ENCODE measurements at places on chromosomes 7 and 10.

DNA sequence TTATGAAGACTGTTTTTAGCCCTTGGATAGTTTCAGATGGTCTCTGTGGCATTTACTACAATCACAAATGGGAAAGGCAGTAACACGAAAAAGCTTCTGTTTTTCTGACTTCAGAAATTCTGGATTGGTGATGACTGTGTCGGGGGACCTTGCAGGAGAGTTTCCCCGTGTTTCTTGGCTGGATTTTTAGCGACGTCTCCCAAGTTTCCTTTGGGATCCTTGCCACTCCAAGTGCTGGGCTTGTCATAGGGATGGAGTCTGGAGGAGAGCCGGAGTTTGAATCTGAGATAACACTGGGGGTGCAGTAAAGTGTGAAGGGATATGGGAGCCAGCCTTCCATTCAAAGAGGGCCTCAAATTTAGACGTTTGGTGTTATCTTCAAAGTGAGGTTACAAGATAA lies 179.0 kb downstream of the SNX10 start:
- DNase-seq = no peak

DNA sequence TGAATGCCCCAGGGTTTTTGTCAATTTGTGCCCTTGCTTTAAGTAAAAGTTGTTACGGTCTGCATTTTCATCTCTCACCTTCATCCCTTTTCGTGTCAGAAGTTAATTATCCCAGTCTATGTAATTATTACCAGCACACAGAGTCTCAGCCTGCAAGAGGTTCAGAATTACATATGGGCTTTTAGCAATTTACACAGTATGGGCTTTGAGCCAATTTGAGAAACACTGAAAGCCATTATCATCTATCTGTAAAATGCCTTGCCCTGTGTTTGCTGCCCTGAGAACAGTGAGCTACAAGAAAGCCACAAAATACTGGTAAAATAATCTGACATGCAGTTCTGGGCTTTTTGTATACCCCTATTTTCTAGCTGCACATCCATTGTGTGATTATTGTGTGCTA lies 125.6 kb upstream of the STEAP4 start:
- no peak for DNase-seq

GRCh38 chr7:81111358-81111757 lies 192.5 kb upstream of the SEMA3C start:
- no peak for DNase-seq

DNA sequence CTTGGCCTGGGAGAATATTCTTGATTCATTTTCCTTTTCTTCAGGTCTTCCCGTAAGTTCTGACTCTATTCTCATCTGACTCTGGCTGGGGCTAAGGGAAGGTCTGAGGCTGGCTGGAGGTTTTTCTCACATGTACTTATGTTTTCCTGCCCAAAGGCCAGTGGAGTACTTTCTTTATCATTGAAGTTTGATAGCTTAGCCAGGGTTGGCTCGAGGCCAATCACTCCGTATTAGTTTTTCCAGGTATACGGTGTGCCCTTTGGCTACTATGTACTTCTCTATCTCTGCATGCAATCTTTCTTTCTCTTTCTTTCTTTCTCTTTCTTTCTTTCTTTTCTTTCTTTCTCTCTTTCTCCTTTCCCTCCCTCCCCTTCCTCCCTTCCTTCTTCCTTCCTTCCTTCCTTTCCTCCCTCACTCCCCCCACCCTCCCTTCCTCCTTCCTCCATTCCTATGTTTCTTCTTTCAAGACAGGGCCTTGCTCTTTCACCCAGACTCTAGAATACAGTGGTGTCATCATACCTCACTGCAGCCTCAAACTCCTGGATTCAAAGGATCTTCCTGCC lies 26.8 kb upstream of the VKORC1L1 start:
- no peak for DNase-seq

DNA sequence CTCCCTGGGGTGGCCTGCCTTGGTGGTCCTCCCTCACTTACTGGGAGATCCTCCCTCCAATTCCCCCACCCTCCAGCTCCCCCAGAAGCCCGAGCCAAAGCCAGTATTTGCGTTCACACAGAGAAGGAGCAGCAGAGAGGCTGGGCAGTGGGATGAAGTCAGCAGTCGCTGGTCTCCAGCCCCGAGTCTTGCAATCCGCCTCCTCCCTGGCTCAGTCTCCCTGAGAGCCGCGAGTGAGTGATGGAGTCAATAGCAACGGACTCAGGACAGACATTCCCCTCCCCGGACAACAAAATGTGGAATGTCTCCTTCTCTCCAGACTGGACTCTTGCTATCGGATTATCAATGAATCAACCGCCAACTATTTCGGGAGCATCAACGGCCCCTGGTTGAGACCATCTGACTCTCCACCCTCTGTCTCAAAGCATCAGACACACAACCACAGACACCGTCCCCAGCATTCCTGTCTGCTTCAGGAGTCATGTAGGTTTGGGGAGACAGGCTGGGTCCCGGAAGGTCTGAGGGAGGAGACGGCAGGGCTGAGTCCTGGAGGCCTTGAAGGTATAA lies 178.4 kb downstream of the SH3PXD2A start:
- no peak for DNase-seq

DNA sequence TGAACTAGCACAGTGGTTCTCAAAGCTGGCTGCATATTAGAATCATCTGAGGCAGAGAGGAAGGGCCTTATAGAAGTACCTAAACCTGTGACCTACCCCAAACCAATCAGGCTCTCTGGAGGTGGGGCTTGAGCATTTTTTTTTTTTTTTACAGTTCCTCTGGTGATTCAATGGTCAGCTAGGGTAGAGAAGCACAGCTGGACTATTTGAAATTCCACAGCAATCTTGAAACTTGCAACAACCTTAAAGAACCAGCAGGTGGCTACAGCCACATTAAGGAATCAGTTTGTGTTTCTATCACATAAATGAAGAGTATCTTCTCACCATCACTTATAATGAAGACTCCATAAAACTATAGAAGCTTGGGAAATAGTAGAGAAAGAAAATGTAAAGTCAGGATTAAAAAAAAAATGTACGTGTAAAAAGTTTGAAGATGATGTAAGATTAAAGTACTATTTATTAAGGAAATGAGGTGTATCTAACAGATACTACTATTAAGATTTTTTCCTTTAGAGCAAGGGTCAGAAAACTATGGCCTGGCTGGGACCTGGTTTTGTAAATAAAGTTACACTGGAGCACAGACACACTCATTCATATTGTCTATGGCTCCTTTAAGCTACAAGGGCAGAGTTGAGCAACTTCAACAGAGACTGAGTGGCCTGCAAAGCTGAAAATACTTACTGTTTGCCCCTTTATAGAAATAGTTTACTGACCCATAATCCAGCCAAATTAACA lies 3.8 kb downstream of the RTKN2 start:
- no peak for DNase-seq

DNA sequence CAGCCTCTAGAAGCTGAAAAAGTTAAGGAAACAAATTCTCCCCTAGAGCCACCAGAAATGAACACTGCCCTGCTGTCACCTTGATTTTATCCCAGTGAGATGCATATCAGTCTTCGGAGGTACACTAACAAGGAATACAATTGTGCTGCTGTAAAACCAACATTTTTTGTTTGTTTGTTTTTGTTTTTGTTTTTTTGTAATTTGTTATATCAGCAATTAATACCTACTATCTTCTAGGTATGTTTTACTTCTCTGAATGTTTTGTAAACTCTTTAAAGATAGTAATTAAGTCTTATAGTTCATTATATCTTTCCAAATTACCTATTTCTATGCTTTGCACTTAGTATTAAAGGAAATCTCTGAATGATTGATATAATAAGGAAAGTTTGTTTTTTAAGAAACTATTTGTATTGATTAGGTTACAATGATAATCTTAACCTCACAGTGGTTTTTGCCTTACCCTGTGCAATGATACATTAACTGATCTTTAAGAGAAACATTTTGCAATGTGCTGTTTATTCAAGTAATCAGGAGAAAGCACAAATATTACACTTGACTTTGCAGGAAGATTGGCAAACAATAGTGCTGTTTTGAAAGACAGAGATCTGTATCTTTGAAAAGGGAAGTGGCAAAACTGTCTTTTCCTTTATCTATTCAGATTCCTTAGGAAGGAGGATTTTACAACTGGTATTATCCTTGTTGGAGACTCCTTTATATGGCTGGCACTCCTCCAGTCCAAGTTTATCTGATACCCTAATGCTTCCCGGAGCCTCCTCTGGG lies 11.3 kb upstream of the HGF start:
- no peak for DNase-seq

DNA sequence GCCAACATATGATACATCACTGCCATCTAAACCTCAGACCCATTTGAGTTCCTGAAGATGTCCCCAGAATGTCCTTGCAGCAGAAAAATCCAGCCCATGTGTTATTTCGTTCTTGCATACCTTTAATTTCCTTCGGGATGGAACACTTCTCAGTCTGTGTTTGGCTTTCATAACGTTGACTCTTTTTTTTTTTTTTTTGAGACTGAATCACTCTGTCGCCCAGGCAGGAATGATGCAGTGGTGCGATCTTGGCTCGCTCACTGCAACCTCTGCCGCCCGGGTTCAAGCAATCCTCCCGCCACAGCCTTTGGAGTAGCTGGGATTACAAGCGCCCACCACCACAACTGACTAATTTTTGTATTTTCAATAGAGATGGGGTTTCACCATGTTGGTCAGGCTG lies 148.8 kb upstream of the TNRC18 start:
- DNase-seq = no peak

GRCh38 chr7:73727952-73728351 lies 8.5 kb upstream of the STX1A start:
- DNase-seq = no peak

GRCh38 chr10:18214691-18215563 lies 74.7 kb downstream of the CACNB2 start:
- DNase-seq = peak; percentile 4

GRCh38 chr7:81929386-81929785 lies 159.5 kb upstream of the HGF start:
- no peak for DNase-seq

DNA sequence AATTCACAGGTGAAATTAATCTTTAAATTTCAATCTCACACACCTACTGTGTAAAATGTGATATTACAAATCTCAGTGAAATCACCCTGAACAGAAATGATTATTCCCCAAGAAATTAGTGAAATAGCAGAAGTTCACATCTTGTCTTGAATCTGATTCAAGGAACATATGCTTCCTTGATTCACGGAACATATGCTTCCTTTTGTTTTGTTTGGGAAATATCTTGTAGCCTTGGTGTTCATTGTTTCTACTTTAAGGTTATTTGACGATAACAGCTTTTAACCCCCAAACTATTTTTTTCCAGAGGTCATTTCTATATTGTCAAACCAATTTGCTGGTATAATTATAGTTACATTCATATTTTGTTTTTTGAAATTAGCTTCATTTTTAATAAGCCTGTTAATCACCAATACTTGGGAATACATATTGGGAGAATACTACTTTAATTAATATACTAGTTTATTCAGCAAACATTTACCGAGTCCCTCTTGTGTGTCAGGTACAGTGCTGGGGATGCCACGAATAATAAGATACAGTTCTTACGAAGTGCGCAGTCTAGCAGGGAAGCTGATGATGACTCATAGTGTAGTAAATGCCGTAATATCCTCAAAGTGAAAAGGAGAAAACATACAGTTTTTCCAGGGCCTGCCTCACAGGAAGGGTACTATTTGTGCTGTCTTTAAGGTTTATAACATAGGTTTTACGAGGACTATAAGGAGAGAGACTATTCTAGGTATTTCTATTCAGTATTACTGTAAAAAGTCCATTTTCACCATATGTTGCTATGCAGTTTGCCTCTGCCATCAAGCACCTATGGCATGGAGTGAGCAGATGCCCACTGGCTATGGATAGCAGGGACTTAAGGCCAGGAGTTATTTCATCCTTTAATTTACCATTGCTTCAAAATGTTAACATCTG lies 32.5 kb downstream of the PRKAR2B start:
- DNase-seq = no peak

DNA sequence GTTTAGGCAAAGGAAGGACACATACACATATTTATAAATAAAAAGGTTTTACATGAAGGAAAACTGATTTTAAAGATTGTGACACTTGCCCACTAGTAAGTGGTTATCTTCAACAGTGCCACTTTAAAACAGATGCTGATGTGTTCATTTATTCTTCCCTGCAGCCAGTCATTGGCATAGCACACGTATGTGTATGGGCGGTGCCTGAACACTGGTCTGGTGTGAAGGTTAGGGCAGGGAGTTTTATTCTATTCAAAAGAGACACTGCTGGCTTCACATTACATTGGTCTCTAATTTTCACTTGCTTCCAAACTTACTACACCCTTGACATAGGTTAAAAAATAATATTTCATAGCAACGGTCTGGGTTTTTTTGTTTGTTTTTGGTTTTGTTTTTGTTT lies 57.9 kb downstream of the NOD1 start:
- DNase-seq = no peak

DNA sequence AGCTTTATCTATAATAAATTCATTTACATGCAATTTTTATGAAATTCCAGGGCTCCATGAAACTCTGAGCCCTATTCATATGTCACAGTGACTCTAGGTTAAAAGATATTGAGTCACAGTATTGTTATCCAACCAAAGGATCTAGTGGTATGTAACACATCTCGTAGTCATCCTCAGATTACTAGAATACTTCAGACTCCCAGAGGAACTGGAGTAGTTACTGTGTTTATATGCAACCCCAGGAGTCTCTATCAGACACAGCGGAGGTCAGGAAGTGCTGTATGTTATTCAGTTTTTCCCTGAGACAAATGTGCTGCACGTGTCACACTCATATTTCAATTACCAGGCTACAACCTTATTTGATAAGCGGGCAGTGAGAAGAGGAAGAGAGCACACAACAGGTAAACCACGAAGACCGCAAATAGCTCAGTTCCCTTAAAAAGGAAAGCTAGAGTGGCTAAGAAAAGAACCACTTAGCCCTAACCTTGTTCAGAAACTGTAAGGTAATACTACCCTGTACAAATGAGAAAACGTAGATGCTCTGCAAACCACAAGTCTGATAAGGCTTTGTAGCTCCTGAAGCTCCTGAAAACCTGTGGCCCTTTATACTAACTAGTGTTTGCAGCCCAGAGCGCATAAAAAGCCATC lies 114.0 kb upstream of the CNTNAP2 start:
- no peak for DNase-seq

DNA sequence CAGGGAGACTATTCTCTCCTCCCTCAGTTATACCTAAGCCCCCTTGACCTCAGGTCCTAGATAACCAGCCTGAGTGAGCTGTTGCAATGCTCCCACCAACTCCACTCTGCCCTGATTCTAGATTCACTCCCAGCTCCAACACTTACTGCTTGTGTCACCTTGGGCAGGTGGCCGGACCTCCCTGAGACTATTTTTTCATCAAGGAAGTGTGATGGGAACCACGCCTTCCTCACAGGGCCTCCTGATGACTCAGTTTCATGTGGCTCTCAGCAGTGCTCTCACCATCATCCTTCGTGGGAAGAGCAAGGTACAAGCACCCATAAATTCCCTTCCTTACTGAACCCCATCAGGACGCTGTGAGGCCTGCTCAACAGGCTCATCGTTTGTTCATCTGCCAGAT lies 925.8 kb upstream of the ZNF722 start:
- DNase-seq = no peak

GRCh38 chr7:107364787-107365186 lies 105.1 kb upstream of the GPR22 start:
- no peak for DNase-seq

GRCh38 chr10:111249925-111250324 lies 173.1 kb downstream of the ADRA2A start:
- DNase-seq = no peak

- no peak for DNase-seq
Observed at GRCh38 chr10:101670635-101671034, 24.3 kb downstream of the FBXW4 start.

All from stimulated activated CD4-positive, alpha-beta T cell treated with anti-CD3 and anti-CD28 coated beads, TNF-alpha, amount 100 ng/mL, for 24 hours (primary cell).